ENCODE measurements at places on chromosomes 6 and 20. TPM values are rescaled to one million over a fixed set of nuclear protein-coding genes. Genes with fewer than 3 reads are reported as not detected.

DNA sequence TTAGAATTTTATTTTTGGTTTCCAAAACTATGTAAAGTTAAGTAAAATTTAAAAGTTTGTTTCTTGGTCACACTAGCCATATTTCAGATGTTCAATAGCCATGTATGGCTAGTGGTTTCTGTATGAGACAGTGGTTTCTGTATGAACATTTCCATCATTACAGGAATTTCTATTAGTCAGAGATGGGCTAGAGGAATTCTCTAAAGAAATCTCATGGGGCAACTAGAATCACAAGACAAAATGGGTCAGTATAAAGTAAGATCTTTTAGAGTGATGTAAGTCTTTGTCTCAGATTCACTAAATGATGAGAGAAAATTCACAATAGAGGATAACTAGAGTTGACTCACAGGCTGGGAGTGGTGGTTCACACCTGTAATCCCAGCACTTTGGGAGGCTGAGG, 149.0 kb downstream of the FUT9 start:
- no peak overlapping the region for H3K4me3 ChIP-seq
- no peaks in the 10 kb centered on the region for H3K4me1 ChIP-seq
- no peaks in the 10 kb centered on the region for H3K27me3 ChIP-seq
- no peak overlapping the region for H3K27ac ChIP-seq
- no peaks in the 10 kb centered on the region for H3K36me3 ChIP-seq

GRCh38 chr6:1610497-1611321, 994 bp downstream of the FOXC1 start:
- H3K27me3 ChIP-seq: peaks cover 32% of the 10 kb centered on the region
- peak overlapping the region; percentile 96 for H3K4me3 ChIP-seq
- H3K4me1 ChIP-seq: peaks cover 49% of the 10 kb centered on the region
- H3K27ac ChIP-seq: peak overlapping the region; percentile 92
- peak; percentile 30 for DNase-seq
- peaks cover 37% of the 10 kb centered on the region for H3K36me3 ChIP-seq

GRCh38 chr6:164346631-164347030, 932.1 kb downstream of the QKI start:
- no peak overlapping the region for H3K4me3 ChIP-seq
- H3K27me3 ChIP-seq: no peaks in the 10 kb centered on the region
- no peaks in the 10 kb centered on the region for H3K36me3 ChIP-seq
- no peak for DNase-seq
- no peak overlapping the region for H3K27ac ChIP-seq
- H3K4me1 ChIP-seq: no peaks in the 10 kb centered on the region

DNA sequence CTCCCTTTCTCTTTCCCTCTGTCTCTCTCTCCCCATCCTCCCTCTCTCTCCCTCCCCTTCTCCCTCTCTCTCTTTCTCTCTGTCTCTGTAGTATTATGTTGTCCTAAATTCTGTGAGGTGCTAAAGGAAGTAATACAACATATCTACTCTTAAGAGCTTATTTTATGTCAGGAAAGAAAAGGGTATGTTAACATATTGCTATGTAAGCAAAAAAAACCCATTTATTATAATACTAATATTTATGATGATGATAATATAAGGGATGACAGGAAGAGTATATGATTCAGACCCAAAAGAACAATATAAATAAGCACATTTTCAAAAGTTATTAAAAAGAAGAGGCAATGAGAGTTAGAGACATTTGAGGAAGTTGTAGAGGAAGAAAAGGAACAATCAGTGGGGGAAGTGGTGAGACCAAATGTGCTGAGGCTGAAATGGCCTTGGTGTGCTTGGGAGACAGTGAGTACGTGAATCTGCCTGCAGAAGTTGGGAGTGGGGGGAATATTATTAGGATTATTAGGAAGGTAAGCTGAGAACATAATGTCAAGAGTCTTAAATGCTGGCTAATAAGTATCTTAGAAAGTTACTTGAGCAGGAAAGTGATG, 303.6 kb upstream of the FERMT1 start:
- H3K36me3 ChIP-seq: no peaks in the 10 kb centered on the region
- DNase-seq: no peak
- no peak overlapping the region for H3K27ac ChIP-seq
- no peaks in the 10 kb centered on the region for H3K4me1 ChIP-seq

TPD52L1 gene
- total RNA-seq: 25.4 TPM

DNA sequence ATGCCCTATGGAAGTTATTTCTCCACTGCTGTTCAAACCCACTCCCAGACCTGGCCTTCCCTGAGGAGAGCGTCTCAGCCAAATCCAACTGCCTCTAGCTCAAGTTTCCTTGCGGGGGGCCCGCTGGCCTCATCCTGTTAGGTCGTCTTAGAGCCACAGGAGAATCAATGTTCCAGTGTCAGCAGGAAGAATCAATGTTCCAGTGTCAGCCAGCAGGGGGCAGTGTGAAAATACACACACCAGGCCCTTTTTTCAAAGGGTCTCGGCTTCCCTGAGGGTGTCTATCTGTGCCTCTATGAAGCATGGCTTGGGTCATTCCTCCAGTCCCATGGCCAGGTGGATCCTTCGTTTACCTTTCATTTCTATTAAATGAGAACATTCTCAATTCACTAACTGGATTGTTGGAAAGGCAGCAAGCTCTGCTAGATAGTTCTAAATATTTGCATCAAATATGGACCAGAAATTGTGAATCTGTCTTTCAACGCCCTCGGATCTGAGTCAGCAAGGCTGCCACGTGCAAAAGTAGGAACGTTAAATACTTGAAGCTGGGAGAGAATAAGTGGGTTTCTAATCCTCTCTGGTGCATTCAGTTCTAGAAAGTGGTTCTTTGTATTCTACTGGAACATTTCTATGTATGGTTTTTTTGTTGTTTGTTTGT, 19.2 kb downstream of the PRND start:
- H3K4me3 ChIP-seq: no peak overlapping the region
- H3K36me3 ChIP-seq: no peaks in the 10 kb centered on the region
- DNase-seq: no peak
- H3K27ac ChIP-seq: no peak overlapping the region
- no peaks in the 10 kb centered on the region for H3K4me1 ChIP-seq

- H3K4me3 ChIP-seq: no peak overlapping the region
- H3K27ac ChIP-seq: no peak overlapping the region
- no peak for DNase-seq
- no peaks in the 10 kb centered on the region for H3K27me3 ChIP-seq
Measured at GRCh38 chr6:84136364-84137050, 90.9 kb downstream of the CEP162 start.
